ENCODE measurements at places on chromosomes 12 and 14.
A peak's percentile ranks its signal among the peaks of the same experiment; 100 is the strongest.

DNA sequence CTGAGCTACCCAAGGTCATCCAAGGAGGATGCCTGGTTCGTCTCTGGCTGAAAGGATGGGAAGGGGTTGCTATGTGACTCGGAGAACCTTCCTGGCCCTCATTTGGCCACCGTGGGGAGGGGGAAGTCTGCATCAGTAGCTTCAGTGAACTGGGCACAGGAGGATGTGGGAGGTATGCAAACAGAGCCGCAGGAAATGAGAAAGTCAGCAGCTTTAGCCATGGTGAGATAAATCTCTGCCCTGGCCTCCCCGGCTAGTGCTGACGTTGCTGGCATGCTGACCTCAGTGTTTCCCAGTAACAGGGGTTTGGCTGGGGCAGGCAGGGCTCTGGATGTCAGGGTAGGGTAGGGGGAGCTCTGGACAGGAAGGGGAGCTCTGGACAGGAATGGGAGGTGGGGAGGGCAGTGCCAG lies 2.3 kb upstream of the CEBPE start:
- DNase-seq: no peak

DNA sequence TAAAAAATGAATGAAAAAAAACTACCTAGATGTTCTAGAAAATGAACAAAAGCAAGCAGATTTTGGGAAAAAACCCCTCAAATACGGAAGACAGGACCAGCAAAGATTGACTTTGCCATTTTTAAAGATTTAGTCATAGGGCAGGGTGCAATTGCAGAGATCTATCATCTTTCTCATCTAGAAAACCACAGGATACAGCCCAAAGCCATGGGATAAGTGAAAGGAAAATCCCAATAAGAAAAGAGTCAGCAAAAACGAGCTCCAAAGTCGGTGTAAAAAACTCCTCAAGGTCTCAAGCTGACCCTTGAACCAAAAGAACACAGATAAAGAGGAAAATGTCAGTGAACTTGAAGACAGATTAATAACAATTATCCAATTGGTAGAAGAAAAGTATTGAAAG lies 28.0 kb downstream of the CEP290 start:
- DNase-seq: no peak

GRCh38 chr12:15180325-15180724 lies 40.9 kb downstream of the RERG start:
- DNase-seq: no peak

DNA sequence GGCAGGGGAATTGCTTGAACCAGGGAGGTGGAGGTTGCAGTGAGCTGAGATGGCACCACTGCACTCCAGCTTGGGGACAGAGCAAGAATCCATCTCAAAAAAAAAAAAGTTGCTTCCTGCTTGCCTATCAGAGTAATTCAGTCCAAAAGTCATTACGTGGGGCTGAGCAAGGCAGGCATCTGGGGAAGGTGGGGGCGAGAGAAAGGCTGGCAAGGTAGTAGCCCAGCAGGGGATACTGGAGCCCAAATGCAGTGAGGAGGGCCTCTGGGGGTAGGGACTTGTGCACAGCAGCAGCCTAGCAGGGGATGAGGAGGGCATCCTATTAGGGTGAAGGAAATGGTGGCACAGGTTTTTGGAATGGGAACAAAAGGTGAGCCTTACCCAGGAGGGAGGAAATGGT lies 7.1 kb downstream of the ETFRF1 start:
- DNase-seq: no peak

DNA sequence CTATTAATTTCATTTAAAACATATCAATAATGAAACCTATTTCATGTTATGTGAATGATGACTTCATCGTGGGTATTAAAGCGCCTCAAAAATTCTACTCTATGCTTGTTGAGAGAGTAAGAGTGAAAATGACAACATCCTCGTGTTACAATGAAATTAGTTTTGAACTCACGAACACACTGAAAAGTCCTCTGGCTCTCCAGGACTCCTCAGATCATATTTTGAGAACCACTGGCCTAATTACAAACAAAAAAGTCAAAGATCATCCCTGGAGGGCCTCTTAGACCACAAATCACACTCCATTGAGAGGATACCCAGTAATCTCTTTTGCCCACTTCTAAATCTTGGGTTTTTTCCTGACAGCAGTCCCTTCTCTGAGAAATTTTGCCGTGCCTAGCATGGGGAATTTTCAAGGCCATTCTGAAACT lies 19.1 kb downstream of the DAAM1 start:
- DNase-seq: no peak

- no peak for DNase-seq
Measured at GRCh38 chr12:41288142-41288811, 100.2 kb downstream of the PDZRN4 start.

- DNase-seq: no peak
Measured at GRCh38 chr14:92014040-92014439, 25.8 kb downstream of the TRIP11 start.

DNA sequence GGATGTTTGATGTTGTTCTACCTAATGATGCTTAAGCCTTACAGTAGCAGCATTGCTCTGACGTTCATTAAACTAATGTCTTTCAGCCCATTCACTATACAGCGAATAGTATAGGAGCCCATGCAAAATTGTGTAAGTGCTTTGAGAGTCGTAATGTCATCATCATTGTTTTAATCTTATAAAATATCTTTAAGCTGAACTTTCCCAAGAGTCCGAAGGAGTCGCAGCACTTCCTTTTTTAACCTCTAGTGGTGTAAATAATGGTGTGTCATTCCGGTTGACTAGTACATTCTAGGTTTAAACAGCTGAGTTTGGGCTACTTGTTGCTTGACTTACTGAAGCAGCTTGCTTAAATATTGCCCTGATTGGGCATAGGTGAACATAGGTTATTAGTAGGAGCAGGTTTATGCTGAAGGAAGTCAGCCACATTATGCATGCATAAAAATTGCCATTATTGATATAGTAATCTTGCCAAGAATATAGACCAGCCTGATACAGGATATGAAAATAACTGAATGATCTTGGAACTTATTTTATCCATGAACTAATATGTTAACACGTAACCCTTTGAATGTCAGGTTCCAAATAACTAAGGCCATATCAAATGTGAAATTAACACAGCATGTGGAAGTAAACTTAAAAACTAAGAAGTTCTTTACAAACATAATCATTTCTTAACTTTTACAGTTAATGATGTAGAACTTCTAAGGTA lies 2.6 kb downstream of the WNK1 start:
- no peak for DNase-seq

DNA sequence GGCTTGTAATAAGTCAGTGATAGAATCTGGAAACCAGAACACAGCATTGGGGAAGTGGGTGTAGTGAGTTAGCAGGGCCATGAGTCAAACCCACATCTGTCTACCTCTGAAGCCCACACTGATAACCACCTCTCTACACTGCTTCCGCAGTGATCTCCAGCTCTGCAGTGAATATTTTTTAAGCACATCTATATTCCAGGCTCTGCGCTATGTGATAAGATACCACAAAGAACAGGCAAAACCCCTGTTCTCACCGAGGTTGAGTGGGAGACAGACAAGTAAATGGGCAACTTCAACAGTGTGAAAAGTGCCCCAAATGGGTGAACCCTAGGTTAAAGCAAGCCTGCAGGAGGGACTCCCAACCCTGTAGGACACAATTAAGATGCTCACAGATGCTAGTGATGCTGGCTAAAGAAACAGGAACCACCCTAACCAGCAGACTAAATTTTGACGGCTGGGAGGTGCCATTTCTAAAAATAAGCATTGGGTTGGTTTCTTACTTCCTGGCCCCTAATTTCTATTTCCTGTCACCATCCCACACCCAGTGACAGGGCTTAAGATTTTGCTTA lies 375.0 kb downstream of the DPF3 start:
- DNase-seq: no peak

DNA sequence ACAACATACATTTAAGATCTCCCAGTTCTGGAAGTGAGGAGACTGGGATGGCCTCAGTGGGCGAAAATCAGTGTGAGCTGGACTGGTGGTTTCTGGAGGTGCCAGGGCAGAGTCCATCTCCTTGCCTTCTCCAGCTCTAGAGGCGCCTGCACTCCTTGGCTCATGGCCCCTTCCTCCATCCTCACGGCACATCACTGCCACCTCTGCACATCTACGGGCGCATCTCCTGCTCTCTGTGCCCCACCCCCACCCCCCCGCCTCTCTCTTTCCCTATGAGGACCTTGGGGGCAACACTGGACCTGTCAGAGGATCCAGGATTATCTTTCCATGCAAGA lies 62.8 kb upstream of the DIO3 start:
- no peak for DNase-seq

GRCh38 chr14:22471545-22472121 lies 117.4 kb downstream of the DAD1 start:
- DNase-seq: no peak

- DNase-seq: no peak
Measured at GRCh38 chr12:110010853-110011723, 11.9 kb downstream of the ANKRD13A start.

- no peak for DNase-seq
Measured at GRCh38 chr14:63759456-63759855, 31.6 kb upstream of the SGPP1 start.

DNA sequence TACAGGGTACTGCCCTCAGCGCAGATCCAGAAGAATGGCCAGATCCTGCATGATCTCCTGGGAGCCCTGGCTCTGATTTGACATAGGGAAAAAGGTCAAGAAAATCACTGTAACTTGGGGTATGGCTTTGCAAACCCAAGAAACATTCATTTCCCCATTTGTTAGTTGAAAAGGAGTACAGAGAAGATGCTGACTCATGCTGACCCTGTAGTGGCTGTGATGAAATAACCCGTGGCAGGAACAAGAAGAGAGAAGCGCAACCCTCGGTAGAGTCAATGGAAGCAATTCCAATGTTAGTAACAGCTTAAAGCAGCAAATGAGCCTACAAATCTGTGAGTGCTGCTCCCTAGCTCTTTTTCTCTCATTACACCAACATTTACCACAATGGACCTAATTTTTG lies 281.6 kb upstream of the NPAS3 start:
- DNase-seq: no peak

DNA sequence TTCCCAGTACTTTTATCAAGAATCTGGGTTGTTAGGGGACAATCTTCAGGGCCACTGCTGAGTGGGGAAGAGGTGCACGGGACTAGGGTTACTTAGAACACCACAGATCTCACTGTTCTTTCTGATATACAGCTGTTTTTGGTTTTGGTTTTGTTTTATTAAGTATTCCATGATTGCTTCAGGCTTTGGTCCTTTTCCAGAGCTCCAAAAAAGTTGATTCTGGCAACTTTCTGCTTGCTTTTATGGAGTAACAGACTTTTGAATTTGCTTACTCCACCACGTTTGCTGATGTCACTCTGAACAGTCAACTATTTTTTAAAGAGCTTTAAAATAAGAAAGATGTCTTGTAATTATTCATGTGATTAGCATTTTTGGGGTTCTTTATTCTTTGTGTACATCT lies 368.1 kb upstream of the FOXG1 start:
- no peak for DNase-seq

GRCh38 chr12:112238441-112238840 lies 113.1 kb downstream of the TRAFD1 start:
- DNase-seq: no peak

DNA sequence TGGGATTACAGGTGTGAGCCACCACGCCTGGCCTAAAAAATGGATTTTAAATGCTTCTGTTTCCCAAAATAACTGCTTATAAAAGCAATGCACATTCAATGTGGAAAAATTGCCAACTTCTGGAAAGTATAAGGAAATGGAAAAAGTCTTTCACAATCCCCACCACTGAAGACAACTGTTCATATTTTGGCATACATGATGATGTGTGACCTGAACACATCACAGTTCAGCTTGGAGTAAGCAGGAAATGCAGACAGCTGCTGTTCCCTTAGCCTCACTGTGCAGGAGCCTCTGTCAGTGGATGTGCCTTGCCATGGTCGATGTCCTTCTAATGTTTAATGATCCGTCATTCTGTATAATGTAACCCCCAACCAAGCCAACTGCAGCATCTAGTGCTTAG lies 5.2 kb downstream of the MTERF2 start:
- DNase-seq: no peak

DNA sequence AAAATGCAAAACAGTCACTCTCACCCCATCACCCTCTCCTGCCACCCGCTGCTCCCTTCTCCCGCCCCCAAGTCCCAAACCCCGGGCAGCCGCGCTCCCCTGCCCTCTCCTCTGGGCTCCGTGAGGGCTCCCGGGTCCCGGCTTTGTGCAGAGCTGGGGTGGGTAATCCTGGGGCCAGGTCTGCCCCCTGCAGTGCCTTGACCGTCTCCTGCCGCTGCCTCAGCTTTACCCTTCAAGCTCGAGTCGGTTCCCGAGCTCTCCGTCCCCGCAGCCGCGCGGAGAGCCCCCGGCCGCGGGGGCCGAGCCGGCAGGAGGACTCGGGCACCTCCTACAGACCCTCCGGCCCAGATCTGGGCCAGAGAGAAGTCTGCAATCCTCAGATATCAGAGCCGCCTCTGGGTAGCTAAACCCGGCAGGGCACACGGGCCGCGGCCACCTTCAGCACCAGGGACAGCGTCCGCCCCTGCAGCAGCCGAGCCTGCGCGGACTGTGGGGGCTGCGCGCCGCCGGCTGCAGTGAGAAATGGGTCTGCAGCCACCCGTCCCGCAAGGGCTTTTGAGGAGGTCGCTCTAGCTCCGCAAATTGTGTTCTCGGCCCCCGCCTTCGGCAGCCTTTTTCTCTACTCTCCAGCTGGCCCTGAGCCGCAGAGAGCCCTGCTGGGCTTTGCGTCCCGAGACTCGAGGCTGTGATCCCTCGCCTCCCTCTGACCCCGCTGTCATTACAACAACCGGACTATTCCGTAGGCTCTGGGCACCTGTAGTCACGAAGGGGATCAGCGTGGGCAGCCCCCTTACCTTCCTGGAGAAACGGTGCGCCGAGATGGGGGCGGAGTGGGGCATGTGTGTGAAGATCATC lies 1.2 kb downstream of the PRMT8 start:
- DNase-seq: peak; percentile 96

DNA sequence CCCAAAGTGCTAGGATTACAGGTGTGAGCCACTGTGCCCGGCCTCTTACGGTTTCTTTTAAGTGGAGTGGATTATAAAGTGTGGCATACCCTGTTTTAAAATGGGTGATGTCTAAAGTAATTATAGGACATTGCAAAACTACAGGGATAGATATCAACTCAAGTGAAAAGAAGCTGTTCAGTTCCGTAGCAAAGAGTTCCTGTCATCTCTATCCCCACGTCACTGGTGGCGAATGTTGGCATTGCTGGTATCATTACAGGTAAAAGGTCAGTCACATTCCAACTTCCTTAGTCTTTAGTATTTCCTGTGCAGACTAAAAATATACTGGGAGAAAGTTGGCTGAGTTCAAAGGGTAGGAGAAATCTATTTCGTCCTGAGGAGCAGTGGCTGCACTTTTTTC lies 95.6 kb upstream of the SLC38A2 start:
- DNase-seq: no peak

DNA sequence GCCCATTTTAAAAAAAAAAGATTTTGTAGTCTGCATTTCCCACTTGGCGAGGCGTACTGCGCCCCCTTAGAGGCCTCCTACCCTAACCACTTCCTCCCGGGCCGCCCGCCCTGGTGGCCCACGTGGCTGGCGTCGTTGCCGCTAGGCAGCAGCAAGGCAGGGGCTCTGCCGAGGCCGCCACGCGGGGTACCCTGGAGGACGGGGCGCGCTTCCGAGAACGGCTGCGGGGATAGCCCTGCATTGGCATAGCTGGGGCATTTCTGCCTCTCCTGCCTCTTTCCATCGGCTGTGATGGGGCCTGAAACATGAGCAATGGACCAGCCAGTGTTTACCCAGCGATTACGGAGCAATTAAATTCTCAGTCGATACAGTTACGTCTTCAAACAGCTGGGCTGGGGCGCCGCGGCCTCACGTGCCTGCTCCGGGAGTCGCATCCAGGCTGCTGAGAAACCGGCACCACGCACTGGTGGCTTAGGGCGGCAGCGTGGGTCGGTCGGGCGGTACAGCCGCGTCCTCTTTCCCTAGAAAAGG lies 38.0 kb downstream of the IQSEC3 start:
- DNase-seq: no peak

GRCh38 chr12:54378796-54379397 lies 5.6 kb downstream of the ZNF385A start:
- no peak for DNase-seq
